ENCODE measurements at places on chromosomes 16 and 17.

DNA sequence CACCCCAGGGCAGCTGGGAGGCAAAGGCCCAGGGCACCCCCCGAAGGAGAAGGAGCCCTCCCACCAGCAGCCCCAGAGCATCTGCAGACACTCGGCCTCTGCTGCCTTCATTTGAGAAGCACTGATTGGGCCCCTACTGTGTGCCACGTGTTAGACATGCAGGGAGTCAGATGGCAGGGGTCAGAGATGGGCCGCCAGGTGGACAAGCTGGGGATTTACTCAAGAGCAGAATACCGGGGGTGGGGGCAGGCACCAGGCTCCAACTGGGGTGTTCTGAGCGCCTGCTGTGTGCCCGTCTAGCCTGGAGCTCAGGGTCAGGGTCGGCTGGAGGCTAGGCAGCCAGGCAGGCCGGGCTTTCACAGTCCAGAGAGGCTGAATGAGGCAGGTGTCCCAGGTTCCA is 18.7 kb downstream of the TPSG1 start:
- no peak for DNase-seq
- no peaks in the 10 kb centered on the region for H3K36me3 ChIP-seq
- H3K4me3 ChIP-seq, result no peak overlapping the region
- H3K27ac ChIP-seq, result no peak overlapping the region
- no peaks in the 10 kb centered on the region for H3K27me3 ChIP-seq

DNA sequence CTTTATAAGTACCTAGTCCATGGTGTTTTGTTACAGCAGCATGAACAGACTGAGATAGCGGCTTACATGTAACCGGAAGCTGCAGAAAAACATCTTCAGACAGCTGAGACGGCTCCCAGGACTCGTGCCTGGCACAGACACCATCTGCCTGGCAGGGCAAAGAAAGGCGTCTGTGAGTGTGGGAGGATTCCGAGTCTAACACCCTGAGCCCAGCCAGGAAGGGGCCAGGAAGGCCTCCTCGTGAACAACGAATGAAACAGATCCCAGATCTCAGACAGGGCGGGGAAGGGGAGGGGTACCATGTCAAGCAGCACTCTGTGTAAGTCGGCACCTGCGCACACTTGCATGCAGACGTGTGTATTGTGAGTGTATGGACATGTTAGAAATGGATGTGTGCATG is 4.4 kb upstream of the CSNK1D start:
- peaks cover 6% of the 10 kb centered on the region for H3K4me1 ChIP-seq
- no peaks in the 10 kb centered on the region for H3K27me3 ChIP-seq
- no peak overlapping the region for H3K27ac ChIP-seq
- no peak for DNase-seq
- H3K36me3 ChIP-seq, result no peaks in the 10 kb centered on the region
- no peak overlapping the region for H3K4me3 ChIP-seq

GRCh38 chr16:47488051-47488450 is 26.9 kb downstream of the PHKB start:
- no peak overlapping the region for H3K4me3 ChIP-seq
- H3K27me3 ChIP-seq, result no peaks in the 10 kb centered on the region

GRCh38 chr17:6755731-6756184 is at the start of gene XAF1:
TSS of gene XAF1 (plus strand) at chr17:6756046. CDS start at chr17:6756079, 33 bp downstream.
- peak; percentile 61 for DNase-seq
- H3K4me3 ChIP-seq, result peak within 1 kb of the TSS; percentile 93
- peaks cover 53% of the 10 kb centered on the region for H3K4me1 ChIP-seq
- no peaks in the 10 kb centered on the region for H3K27me3 ChIP-seq
- peaks cover 36% of the 10 kb centered on the region for H3K36me3 ChIP-seq

- no peaks in the 10 kb centered on the region for H3K27me3 ChIP-seq
- peaks cover 31% of the 10 kb centered on the region for H3K4me1 ChIP-seq
- H3K27ac ChIP-seq, result no peak overlapping the region
- peaks cover 31% of the 10 kb centered on the region for H3K36me3 ChIP-seq
- no peak for DNase-seq
Observed at GRCh38 chr17:19940722-19941464, 36.7 kb downstream of the AKAP10 start.

GRCh38 chr17:30137158-30137557 is 20.5 kb downstream of the NSRP1 start:
- peaks cover 26% of the 10 kb centered on the region for H3K36me3 ChIP-seq
- DNase-seq, result no peak
- no peak overlapping the region for H3K4me3 ChIP-seq

DNA sequence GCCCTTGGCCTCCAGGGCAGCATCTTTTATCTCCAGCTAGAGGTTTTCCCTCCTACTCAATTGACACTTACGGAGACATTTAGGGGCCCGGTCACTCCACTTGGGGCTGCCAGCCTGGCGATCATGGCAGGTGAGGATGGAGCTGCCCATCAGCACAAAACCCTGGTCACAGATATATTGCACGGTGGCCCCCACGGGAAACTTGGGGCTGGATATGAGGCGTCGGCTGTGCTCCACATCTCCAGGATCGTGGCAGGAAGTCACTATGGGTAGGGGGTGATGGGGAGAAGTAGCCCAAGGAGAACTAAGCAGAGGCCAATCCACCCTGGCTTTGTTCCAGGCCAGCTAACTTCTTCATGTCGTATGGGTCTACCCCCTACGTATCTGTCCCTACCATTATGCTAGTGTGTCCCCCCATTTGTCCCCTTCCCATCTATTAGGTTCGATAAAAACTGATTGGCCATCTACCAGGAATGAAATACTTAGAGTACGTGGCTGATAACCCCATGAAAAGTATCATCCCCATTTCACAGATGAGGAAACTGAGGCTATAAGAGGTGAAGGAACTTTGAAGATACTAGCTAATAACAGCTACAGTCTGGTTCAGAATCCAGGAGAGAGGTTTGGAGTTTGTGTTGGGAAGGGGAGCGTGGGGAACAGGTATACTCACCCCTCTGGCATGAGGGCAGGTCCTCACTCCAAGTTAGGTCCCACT is 6.1 kb upstream of the PHF12 start:
- DNase-seq, result no peak
- no peak overlapping the region for H3K4me3 ChIP-seq
- no peaks in the 10 kb centered on the region for H3K4me1 ChIP-seq

DNA sequence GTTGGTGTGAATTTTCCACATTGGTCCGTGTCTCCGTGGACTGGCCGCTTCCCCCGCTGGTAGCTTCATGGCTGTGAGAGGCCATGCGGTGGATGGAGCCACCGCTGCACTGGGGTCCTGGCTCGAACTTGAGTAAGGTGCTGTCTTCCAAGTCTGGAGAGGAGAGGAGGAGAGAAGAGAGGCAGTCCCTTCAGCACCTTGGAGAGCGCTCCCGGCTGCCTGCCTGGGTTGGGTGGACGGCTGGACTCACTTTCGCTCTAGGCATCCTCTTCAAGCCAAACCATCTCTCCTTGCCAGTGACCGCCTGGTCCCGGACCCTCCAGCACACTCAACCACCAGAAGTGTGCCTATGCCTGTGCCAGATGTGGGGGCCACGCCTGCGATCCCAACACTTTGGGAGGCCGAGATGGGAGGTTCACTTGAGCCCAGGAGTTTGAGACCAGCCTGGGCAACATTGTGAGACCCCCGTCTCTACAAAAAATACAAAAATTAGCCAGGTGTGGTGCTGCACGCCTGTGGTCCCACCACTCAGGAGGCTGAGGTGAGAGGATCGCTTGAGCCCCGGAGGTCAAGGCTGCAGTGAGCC is 6.2 kb downstream of the JPH3 start:
- no peak overlapping the region for H3K4me3 ChIP-seq
- H3K4me1 ChIP-seq, result peaks cover 6% of the 10 kb centered on the region
- no peak overlapping the region for H3K27ac ChIP-seq
- no peaks in the 10 kb centered on the region for H3K36me3 ChIP-seq

DNA sequence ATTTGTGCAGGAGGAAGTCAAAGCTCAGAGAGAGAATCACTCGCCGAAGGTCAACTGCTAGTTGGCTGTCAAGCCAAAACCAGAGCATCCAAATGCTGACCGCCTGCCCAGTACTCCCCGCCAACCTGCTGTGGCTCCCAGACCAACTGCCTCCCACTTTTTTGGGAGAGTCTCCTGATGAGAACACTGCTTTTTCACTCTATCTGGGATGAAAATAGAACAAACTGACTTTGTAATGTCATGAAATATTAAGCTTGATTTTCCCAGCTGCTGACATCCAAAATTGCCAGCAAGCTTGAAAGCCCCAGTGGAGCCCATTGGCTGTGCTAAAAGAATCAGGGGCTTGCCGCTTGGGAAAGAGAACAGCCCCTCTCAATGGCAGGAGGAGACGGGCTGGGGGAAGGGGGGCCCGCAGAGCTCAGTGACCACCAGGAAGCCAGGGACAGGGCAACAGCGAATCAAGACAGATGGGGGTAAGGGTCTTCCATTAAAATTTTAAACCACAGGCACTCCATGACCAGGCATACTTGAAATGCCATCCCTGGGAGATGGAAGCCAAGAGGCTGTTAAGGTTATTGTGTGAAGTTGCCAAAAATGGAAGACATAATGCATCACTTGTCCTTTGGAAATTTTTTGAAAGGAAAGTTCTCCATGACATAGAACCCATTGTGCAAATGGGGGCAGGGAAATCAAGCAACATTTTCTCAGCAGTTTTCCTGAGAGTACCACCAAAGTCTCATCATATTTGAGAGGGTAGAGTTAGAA is 125.7 kb upstream of the CDH5 start:
- H3K4me3 ChIP-seq, result no peak overlapping the region
- no peak overlapping the region for H3K27ac ChIP-seq
- H3K27me3 ChIP-seq, result peaks cover 8% of the 10 kb centered on the region
- DNase-seq, result no peak
- H3K36me3 ChIP-seq, result no peaks in the 10 kb centered on the region

DNA sequence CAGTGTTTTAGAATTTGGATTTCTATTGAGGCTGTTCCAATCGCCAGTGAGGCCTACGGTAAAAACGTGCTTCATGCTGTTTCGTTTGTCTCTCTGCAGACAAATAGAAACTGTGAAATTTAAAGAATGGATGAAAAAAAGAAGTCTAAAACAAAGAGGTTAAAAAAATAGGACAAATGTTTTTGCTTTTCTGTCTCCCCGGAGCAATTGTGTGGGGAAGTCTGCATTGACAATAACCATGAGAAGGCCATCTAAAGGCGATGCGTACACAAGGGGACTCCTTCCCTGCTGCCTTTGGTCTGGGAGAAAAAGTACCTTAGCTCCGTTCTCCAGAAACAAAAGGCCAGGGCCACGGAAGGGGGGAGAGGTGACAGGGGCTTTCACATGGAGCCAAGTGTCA is 4.6 kb upstream of the ZFHX3 start:
- H3K4me1 ChIP-seq, result peaks cover 8% of the 10 kb centered on the region
- no peaks in the 10 kb centered on the region for H3K36me3 ChIP-seq
- no peak overlapping the region for H3K27ac ChIP-seq
- peaks cover 32% of the 10 kb centered on the region for H3K27me3 ChIP-seq
- no peak for DNase-seq
- H3K4me3 ChIP-seq, result no peak overlapping the region

DNA sequence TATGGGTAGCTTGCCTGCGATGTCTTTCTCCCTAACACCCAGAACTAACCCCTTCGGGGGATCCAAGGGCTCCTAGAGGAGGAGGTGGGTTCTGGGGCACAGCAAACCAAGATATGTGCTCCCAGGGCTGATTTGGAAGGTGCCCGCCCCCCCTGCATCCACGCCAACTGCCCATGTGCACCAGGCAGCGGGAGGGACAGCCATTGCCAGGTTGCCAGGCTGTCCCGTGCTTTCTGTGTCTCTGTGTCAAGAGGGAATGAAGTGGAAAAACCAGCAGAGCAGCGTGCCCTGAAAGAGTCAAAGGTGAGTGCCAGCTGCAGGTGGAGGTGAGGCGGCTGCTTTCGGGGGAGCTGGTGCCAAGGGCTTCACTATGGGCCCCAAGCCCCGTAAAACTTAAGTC is 6.4 kb downstream of the TEKT5 start:
- H3K27ac ChIP-seq, result no peak overlapping the region
- no peaks in the 10 kb centered on the region for H3K4me1 ChIP-seq
- H3K36me3 ChIP-seq, result no peaks in the 10 kb centered on the region
- no peak overlapping the region for H3K4me3 ChIP-seq

- H3K4me3 ChIP-seq, result no peak overlapping the region
- DNase-seq, result no peak
- no peak overlapping the region for H3K27ac ChIP-seq
Observed at GRCh38 chr17:74393346-74393942, 26.1 kb downstream of the GPR142 start.

DNA sequence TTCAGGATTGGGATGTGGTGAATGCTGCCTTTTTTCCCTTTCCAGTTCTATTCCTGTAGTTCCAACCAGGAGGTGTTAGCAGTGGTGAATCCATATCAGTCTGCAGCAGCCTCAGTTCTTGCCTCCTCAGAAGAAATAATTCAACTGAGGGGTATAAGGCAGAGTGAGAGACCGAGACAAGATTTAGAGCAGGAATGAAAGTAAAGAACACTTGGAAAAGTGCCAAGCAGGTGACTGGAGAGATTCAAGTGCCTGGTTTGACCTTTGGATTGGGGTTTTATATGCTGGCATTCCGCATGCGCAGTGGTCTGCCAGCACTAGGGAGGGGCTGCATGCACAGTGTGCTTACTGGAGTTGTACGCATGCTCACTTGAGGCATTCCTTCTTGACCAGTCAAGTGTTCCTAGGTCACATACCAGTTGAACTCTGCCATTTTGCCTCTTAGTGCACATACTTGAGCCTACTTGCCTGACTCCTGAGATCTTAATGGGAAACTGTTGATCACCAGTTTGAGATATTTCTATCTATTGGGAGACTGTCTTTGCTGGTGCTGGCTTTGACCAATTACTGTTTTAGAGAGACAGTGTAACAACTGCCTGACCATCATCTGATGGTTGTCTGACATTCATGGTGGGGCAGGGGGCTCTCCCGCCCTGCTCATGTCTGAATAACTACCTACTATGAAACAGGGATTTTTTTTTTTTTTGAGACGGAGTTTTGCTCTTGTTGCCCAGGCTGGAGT is 680 bp upstream of the CCL15 start:
- H3K4me1 ChIP-seq, result peaks cover 3% of the 10 kb centered on the region
- H3K4me3 ChIP-seq, result no peak overlapping the region
- H3K27me3 ChIP-seq, result peaks cover 12% of the 10 kb centered on the region
- no peak for DNase-seq
- no peak overlapping the region for H3K27ac ChIP-seq
- H3K36me3 ChIP-seq, result no peaks in the 10 kb centered on the region

- H3K27ac ChIP-seq, result no peak overlapping the region
- H3K36me3 ChIP-seq, result no peaks in the 10 kb centered on the region
- no peak overlapping the region for H3K4me3 ChIP-seq
Observed at GRCh38 chr17:7823581-7824001, 10.4 kb upstream of the KDM6B start.

GRCh38 chr16:51733181-51733580 is 582.1 kb upstream of the SALL1 start:
- no peaks in the 10 kb centered on the region for H3K36me3 ChIP-seq
- no peaks in the 10 kb centered on the region for H3K4me1 ChIP-seq
- no peaks in the 10 kb centered on the region for H3K27me3 ChIP-seq
- no peak overlapping the region for H3K27ac ChIP-seq
- DNase-seq, result no peak

GRCh38 chr16:2881783-2882649 is 999 bp upstream of the FLYWCH2 start:
- H3K36me3 ChIP-seq, result no peaks in the 10 kb centered on the region
- H3K27me3 ChIP-seq, result no peaks in the 10 kb centered on the region
- peak overlapping the region; percentile 89 for H3K4me3 ChIP-seq
- peak; percentile 26 for DNase-seq
- peaks cover 14% of the 10 kb centered on the region for H3K4me1 ChIP-seq

- no peak overlapping the region for H3K4me3 ChIP-seq
- no peak for DNase-seq
- no peak overlapping the region for H3K27ac ChIP-seq
- H3K36me3 ChIP-seq, result no peaks in the 10 kb centered on the region
- H3K27me3 ChIP-seq, result peaks cover 3% of the 10 kb centered on the region
Observed at GRCh38 chr16:82882226-82882625, 255.5 kb downstream of the CDH13 start.

- H3K27ac ChIP-seq, result no peak overlapping the region
- H3K27me3 ChIP-seq, result no peaks in the 10 kb centered on the region
- no peak overlapping the region for H3K4me3 ChIP-seq
- no peak for DNase-seq
- no peaks in the 10 kb centered on the region for H3K36me3 ChIP-seq
Observed at GRCh38 chr16:85485379-85485778, 127.7 kb upstream of the GSE1 start.

Measured in activated naive CD4-positive, alpha-beta T cell treated with anti-CD3 and anti-CD28 coated beads for 36 hours (primary cell).